ENCODE measurements at places on chromosomes 2 and 18. TPM values are rescaled to one million over a fixed set of nuclear protein-coding genes. Genes with fewer than 3 reads are reported as not detected.

- no peak for DNase-seq
Measured at GRCh38 chr2:47503481-47504070, 100.6 kb downstream of the MSH2 start.

Gene LIMS3
- total RNA-seq = 0.90 TPM

DNA sequence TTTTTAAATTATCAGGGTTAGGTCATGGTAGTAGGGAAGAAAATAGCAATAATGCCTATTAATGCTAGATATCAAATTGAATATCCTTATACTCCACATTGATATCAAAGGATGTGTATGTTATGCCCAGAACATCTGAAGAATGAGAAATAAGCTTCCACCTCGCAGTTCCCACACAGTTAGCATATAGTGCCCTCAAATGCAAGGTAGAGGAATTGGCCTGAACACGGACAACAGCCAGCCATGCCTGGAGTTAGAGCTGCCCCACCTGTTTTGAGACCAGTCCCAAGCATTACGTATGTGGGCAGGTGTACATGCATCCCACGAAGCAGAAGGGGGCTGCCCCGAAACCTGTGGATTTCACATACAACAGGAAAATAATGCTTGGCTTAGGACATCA lies 79.6 kb downstream of the SUMO1 start:
- no peak for DNase-seq

Gene APOB
- total RNA-seq = 0.55 TPM

GRCh38 chr2:186484062-186484735 lies 1.9 kb upstream of the ZC3H15 start:
- DNase-seq = no peak

DNA sequence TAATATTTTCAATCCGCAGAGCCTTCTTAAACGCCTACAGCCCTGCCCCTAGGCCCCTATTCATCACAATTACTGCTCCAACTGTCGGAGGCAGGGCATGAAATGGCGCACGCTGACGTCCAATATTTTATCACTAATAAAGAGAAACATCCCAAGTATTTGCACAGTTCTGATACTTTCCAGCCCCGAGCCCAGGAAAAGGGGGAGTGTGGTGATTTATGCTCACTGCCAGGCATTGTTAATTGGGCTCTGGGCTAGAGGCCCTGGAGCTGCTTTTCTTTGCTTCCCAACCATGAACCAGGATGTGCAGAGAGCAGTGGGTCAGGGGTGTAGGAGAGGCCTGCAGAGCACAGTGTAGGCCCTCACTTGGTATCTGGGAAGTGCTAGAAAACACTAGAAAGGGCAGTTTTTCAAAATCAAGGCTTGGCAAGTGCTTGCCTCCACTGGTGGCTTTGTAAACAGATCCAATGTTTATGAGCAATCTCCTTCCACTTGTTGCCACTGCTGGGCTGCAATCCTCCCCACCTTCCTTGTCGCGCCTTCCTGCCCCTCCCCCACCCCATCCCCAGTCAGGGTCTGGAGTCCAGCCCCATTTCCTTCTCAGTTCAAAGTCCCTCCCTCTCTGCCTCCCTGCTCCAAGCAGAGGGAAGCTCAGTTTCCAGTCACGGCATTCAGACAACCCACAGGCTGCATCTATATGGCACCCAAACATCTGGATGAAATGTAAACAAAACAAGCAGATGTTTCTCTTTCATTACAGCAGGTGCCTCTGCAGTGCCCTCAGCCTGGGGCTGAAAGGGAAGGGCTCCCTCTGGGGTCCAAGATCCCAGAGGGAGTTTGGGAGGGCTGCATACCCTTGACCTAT lies 83.9 kb upstream of the PKDCC start:
- DNase-seq = peak; percentile 94

- no peak for DNase-seq
Measured at GRCh38 chr18:63095768-63096167, 223.8 kb downstream of the BCL2 start.

DNA sequence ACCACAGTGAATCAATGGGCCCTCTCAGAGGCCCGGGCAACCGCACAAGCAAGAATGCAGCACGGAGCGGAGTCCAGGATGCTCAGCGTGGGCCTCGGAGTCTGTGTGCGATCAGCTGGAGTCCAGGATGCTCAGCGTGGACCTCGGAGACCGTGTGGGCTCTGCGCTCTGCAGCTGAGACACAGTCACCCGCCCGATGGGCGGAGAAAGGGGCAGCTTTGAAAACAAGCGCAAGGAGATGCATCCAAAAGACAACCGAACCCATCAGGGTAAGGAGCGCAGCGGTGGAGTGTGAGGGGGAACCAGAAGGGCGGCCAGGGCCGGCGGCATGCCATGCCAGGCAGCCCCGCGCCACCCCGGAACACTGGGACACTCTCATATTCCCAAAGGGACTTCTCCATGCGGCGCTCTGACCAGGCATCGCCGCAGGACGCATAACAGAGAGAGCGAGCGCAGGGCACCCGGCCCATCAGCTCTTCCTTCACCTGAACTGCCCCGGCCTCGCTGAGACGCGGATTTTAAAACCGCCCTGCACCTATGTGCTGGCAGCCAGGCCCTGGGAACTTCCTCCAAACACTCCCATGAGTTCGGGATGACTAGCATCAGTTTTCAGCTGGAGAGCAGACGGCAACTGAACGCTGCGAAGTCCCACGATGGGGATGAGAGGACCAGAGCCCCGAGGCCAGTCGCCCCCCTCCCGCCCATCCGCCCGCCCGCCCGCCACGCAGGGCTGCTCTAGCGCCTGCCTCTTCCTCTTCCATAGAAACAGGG lies 44.7 kb downstream of the MC5R start:
- DNase-seq = no peak

Measured in mucosa of descending colon (tissue), 3 donors.